ENCODE measurements at places on chromosomes 1 and 21. TPM values are rescaled to one million over a fixed set of nuclear protein-coding genes. Genes with fewer than 3 reads are reported as not detected.

- DNase-seq = no peak
Observed at GRCh38 chr1:112396653-112397471, 848 bp downstream of the CTTNBP2NL start.

GRCh38 chr1:27955076-27955475, 4.7 kb upstream of the XKR8 start:
- no peak for DNase-seq

GRCh38 chr1:209266590-209267205, 316.8 kb upstream of the CAMK1G start:
- no peak for DNase-seq

DNA sequence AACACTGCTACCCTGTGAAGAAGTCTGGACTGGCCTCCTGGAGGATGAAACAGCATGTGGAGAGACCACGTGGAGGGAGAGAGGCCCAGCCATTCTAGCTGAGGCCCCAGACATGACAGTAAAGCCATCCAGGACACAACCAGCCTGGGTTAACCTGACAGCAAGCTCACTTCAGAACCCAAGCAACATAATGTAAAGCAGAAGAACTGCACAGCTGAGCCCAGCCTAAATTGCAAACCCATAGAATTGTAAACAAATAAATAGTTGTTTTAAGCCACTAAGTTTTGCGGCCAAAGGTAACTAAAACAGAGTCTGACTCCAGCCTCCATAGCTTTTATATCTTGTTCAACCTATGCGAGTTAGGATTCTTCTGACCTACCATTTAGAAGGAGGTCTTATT, 97.2 kb upstream of the L1TD1 start:
- DNase-seq = no peak

GRCh38 chr1:64242895-64243756, 39.7 kb downstream of the UBE2U start:
- no peak for DNase-seq

- no peak for DNase-seq
Observed at GRCh38 chr1:214296860-214297745, 16.1 kb downstream of the SMYD2 start.

- DNase-seq = no peak
Observed at GRCh38 chr1:231155808-231156207, 6.0 kb upstream of the TRIM67 start.

GRCh38 chr1:116390195-116390594, 17.2 kb downstream of the ATP1A1 start:
- no peak for DNase-seq

GRCh38 chr1:35264871-35265270, 3.6 kb upstream of the ZMYM4 start:
- DNase-seq = no peak

DNA sequence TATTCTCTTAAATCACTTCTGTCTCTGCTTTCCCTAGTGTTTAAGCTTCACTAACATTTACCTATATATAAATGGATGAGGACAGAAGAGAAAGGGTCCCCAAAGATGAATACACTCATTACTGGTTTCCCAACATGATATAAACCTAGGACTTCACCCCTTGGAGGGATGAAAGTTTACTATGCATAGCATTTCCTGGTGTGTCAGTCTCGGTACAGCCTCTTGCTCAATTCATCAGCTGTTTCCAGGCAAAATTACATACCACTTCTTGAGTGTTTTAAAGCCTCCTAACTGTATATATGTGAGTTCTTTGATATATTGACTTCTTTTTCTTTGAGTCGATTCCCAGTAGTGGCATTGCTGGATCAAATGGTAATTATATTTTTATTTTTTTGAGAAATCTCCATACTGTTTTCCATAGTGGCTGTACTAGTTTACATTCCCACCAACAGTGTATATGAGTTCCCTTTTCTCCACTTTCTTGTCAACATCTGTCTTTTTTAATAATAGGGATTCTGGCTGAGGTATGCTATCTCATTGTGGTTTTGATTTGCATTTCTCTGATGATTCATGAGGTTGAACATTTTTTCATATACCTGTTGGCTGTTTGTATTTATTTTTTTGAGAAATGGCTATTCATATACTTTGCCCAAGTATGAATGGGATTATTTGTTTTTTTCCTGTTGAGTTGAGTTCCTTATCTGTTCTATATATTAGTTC, 259.3 kb upstream of the CACYBP start:
- DNase-seq = no peak

DNA sequence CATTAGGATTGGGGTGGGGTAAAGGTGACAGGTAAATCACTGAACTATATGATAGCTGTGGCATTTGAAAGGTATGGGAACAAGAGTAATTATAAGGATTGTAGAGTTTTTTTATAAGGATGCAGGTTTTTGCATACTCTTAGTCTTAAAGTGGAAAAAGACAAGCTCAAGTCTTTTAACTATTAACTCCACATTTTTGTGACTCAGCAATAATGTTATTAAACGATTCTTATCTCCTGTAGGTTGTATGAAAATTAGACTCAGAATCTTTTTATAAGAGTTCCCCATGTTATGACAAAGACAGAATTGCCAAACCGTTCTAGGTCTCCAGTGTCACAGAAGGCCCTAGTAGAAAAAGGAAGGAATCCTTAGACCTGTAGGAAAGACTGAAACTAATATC, 49.9 kb upstream of the TTLL7 start:
- no peak for DNase-seq

GRCh38 chr21:44829507-44830092, 11.7 kb upstream of the SUMO3 start:
- no peak for DNase-seq

RGS1 gene
- polyA plus RNA-seq = 5.8 TPM

RAP1A gene
- 64.2 TPM for polyA plus RNA-seq

SLC45A1 gene
- polyA plus RNA-seq = 4.1 TPM

MYBPH gene
- not detected for polyA plus RNA-seq

TSACC gene
- not detected for polyA plus RNA-seq

S100A2 gene
- polyA plus RNA-seq = 2.2 TPM

GBP5 gene
- polyA plus RNA-seq = 0.39 TPM
